ENCODE measurements at places on chromosomes 1 and 21. TPM values are rescaled to one million over a fixed set of nuclear protein-coding genes. Genes with fewer than 3 reads are reported as not detected.

CRYBG2 gene
- polyA plus RNA-seq: 3.6 TPM

- DNase-seq: no peak
Observed at GRCh38 chr1:4603295-4604110, 50.9 kb upstream of the AJAP1 start.

ADAMTS4 gene
- 17.3 TPM for polyA plus RNA-seq

DNA sequence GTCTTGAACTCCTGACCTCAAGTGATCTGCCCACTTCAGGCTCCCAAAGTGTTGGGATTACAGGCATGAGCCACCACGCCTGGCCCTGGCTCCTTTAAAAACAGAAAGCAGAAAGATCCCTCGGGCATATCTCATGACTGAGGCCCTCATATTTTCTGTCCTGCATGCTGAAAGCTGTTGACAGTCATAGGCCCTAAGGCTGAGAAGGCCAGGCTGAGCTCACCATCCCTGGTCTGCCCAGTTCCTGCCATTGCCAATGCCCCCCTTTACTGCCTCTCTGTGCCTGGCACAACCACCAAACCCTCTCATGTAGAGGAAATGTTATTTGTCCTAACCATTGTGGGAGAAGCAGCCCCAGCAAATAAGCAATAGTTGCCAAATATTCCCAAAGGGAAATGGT, 12.7 kb downstream of the CD34 start:
- DNase-seq: no peak

ARHGAP29 gene
- 1.3 TPM for polyA plus RNA-seq
